ENCODE measurements at places on chromosomes 5 and 9.
A peak's percentile ranks its signal among the peaks of the same experiment; 100 is the strongest.

DNA sequence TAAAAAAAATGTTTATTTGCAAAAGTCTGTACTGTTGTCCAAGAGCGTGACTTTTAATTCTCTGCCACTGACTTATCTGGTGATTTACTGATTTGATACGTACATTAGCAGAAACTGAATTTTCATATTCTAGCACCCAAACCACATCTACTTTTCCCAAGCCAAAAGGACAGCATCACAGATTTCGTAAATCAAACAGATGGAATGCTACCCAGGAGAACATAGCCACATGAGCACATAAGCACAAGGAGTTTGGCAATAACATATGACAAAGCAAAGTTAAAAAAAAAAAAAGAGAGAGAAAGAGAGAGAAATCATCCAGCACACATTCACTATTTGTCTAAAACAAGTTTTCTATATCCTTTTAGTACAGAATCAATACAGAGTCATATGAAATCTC, 83.7 kb downstream of the HINT1 start:
- no peak for DNase-seq

GRCh38 chr9:116944714-116945534, 257.8 kb downstream of the TRIM32 start:
- DNase-seq = no peak

DNA sequence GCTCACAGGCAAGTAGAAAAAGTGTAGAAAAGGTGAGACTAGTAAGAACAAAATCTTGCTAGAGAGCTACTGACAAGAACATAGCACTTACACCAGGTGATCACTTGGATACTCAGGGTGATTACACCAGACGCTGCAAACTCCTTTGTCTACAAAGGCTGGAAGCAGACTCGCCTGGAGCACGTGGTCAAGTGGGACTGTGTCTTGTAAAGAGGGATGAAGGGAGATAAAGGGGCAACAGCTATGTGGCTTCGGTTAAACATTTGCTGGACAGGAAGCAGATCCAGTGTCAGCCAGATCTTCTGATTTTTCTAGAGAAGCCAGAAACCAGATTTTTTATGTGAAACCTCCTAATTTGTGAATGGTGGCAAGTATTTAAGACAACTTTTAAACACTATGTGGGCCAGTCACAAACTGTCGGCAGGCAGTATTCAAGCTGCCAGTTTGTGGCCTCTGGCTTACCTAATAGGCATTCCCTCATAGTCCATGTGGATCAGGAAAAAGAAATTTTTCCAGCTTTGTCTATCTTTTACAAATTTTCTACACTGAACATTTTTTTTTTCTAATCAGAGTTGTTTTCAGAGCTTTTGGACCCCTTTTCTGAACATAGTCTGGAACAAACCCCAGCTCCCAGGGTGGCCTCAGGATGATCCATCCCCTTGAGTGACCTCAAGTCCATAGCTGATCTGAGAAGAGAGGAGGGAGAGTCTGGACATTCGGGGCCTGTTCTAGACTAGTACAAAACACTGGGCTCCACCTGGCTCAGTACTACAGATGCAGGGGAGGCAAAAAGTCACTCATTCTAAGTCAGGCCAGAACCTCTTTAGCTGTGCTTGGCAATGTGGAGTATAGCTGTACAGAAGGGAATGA, 262.9 kb downstream of the ARRDC3 start:
- no peak for DNase-seq

DNA sequence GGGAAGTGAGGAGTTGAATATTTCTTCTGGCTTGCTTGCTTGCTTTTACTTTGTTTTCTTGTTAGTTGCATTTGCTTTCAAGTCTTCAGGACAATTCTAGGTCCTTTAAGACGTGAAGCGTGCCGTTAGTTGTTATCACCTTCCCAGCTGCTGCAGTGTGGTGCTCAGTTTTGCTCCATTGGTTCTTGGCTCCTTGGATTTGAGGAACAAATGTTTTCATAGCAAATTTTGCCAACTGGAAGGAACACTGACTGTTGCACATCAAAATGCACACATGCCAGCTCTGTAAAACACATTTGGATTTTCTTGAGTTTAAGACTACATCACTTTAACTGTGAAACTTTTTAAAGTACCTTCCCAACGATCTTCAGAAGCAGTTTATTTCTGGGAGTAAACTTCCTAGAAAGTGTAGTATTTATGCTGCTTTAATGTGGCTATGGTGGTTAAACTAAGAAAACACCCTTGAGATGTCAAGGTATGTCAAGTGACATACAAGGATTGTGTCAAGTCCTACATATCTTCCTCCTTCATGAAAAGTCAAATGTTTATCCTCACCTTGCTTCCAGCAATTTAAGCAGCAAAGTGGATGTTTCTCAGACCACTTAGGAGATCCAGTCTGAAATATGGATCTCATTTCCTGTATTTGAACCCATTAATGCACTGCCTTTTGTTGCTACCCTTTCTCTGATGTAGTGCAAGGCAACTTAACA, 24.9 kb downstream of the MOCS2 start:
- peak; percentile 14 for DNase-seq

DNA sequence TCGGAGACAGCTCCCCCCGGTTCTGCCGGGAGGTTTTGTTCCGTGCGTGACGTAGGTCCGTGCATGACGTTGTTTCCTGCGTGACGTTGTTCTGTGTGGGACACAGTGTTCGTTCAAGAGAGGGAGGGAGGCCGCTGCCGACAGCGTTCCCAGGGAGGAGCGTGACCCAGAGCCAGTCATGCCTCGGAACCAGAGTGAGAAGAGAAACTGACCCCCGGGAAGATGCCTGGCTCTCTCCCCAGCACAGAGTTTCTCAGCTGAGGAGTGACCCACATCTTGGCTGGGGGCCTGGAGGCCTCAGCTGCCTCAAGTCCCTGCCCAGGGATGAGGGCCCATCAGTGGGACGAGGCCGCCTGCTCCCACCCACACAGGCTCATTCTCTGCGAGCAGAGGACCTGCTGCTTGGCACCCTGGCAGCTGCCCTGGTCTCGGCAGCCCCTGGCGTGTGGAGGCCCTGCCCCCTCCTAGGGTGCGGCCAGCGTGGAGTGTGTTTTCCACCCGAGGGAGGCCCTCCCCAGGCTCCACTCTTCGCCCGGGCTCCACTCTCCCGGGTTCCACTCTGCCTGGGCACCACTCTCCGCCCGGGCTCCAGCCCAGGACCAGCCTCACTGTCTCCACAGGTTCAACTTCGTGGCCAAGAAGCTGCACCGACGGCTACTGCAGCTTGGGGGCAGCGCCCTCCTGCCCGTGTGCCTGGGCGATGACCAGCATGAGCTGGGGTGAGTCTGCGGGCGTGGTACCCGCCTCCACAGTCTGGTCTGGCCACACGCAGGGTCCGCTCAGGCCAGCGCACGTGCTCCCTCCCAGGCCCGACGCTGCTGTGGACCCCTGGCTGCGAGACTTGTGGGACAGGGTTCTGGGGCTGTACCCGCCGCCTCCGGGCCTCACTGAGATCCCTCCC, 7.9 kb downstream of the NDOR1 start:
- no peak for DNase-seq

GRCh38 chr5:132420706-132421272, 51.3 kb downstream of the SLC22A5 start:
- no peak for DNase-seq

DNA sequence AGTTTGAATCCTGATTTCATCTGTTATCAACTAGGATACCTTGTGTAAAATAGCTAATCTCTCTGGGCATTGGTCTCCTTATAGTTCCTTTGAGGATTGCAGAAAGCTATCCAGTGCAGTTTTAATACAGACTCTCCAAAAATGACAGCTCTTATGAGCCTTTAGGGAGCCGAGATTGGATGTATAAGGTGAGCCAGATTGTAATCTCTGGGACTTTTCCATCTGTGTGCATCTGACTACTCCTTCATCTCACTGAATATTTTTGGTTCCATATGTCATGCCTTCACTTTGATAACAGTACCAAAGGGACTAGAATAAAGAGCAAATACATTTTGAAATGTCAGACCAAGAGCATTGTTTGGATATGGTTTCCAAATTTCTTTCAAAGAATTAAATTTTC, 367.2 kb downstream of the TMEM232 start:
- DNase-seq = no peak
